ENCODE measurements at places on chromosomes 6 and 20.

DNA sequence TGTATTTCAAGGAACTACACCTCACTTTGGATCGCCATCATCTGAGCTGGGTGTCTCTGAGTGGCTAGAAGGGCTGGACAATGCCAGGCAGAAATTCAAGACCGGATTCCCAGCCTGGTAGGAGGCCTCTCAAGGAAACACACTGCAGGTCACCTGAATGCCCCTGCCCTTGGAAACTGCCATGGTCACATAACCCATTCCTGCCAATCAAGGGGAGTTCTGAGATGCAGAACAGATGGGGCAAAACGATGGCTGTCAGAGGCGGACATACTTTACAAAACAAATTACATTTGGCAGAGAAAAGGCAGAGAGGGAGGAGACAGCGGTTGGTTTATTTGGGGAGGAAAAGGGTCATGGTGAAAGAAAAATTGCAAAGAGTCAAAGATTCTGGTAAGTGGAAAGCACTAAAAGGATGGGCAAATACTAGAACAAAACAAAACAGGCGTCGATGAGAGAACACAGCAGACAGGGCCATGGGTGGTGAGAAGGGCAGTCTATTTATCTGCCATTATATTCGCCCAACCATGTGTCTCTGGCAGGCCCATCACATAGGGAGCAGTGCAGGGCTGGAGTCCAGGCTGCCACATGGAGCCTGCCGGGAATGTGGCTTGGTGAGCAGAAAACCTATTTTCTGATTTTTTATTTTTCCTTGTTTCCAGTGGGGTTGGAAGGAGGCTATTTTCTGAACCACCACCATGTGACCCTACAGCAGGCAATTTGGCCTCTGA lies 13.5 kb downstream of the BEND3 start:
- no peak for DNase-seq

GRCh38 chr6:43798688-43799444 lies 28.9 kb downstream of the VEGFA start:
- no peak for DNase-seq

- no peak for DNase-seq
Measured at GRCh38 chr6:70479236-70479635, 65.9 kb downstream of the FAM135A start.

- DNase-seq: no peak
Measured at GRCh38 chr6:38570750-38571149, 69.0 kb downstream of the BTBD9 start.
